ENCODE measurements at places on chromosomes 4 and X.
A peak's percentile ranks its signal among the peaks of the same experiment; 100 is the strongest.

- no peak for DNase-seq
Observed at GRCh38 chr4:78004270-78004669, 52.9 kb upstream of the FRAS1 start.

- no peak for DNase-seq
Observed at GRCh38 chrX:15194146-15194545, 75.7 kb downstream of the ASB9 start.

GRCh38 chrX:97685753-97686152 lies 802.0 kb downstream of the RPA4 start:
- DNase-seq = peak; percentile 28

GRCh38 chr4:106503116-106504050 lies 134.8 kb upstream of the GIMD1 start:
- DNase-seq = no peak

GRCh38 chr4:112817933-112818593 lies 181.1 kb downstream of the LARP7 start:
- DNase-seq = peak; percentile 51

- DNase-seq = no peak
Observed at GRCh38 chrX:41377624-41378023, 43.7 kb downstream of the DDX3X start.

DNA sequence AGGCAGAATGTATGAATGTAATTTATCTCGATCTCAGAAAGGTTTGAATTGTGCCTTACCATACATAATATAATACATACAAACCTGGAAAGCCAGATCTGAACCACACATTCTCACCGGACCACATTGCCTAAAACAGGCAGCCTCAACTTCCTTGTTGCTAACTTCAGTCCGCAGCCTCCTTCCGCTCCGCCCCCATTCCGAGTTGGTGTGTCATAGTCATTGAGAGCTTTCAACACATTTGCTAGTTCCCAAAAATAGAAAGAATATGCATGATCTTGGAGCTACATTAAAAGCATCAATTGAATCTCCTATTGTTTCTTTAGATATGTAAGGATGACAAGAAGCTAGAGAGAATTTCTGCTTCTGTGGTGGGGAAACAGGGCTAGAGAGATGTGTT lies 127.2 kb downstream of the ARHGEF9 start:
- peak; percentile 4 for DNase-seq

GRCh38 chr4:171794528-171794927 lies 18.7 kb upstream of the GALNTL6 start:
- no peak for DNase-seq

DNA sequence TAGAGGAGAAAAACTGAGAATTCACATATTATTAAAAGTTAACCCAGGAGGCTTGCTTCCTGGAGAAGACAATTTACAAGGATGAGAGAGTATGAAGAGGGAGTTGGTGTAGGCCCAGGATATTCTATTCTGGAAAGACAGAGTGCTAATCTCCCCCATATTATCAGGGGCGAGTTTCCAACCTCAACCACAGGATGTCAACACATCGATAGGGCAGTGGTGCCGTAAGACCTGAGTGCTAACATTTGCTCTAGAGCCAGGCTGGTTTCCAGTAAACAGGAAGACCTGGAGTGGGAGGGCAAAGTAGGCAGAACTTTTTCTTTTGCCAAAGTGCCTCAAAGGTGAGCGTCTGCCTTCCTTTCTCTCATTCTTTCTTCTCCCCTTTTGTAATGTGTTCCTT lies 2.8 kb upstream of the AWAT1 start:
- peak; percentile 6 for DNase-seq

GRCh38 chr4:135382280-135382959 lies 1180.8 kb upstream of the PABPC4L start:
- no peak for DNase-seq

GRCh38 chr4:188450571-188450970 lies 311.3 kb downstream of the TRIML1 start:
- no peak for DNase-seq

- no peak for DNase-seq
Observed at GRCh38 chrX:123399709-123400108, 215.6 kb downstream of the GRIA3 start.

GRCh38 chr4:61500883-61501282 lies 300.8 kb downstream of the ADGRL3 start:
- DNase-seq = no peak

DNA sequence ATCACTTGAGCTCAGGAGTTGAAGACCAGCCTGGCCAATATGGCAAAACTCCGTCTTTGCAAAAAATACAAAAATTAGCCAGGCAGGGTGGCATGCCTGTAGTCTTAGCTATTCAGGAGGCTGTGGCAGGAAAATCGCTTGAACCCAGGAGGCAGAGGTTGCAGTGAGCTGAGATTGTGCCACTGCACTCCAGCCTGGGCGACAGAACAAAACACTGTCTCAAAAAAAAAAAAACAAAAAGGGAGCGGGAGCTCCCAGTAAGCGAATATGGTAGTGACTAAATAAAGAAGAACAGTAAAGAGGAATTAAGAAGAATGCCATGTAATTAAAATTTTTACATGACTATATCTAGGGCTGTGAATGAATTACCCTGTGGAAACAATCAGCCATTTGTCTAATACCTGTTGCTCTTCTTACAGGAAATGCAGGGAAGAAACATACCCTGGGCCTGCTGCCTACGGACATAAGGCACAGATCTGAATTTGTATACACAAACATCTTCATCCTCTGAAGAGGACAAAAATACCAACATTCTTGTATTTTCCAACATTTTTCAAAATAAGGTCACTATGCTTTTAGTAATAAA lies 11.4 kb downstream of the WDFY3 start:
- DNase-seq = no peak
